Muscle of leg (tissue), 16 donors: ENCODE measurements at places on chromosomes 4 and X.
A peak's percentile ranks its signal among the peaks of the same experiment; 100 is the strongest.

- no peaks in the 10 kb centered on the region for H3K36me3 ChIP-seq
- no peak overlapping the region for H3K27ac ChIP-seq
- peaks cover 2% of the 10 kb centered on the region for H3K27me3 ChIP-seq
- DNase-seq = peak; percentile 30
- no peak overlapping the region for H3K4me3 ChIP-seq
Observed at GRCh38 chr4:122481766-122482405, 25.4 kb upstream of the IL2 start.

DNA sequence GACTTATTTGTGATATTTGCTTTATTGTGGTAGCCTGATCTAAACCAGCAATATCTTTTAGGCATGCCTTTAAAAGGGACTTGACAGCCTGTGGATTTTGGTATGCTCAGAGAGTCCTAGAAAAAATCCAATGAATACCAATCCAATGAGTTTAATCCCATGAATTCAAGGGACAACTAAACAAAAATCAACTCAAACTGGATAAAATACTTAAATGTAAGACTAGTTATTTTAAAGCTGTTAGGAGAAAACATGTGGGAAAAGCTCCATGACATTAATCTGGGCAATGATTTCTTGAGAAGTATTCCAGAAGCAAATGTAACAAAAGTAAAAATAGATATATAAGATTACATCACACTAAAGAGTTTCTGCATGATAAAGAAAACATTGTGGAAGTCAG lies 711.5 kb upstream of the PITX2 start:
- no peaks in the 10 kb centered on the region for H3K27me3 ChIP-seq
- no peaks in the 10 kb centered on the region for H3K36me3 ChIP-seq
- H3K27ac ChIP-seq = no peak overlapping the region
- DNase-seq = no peak

GRCh38 chrX:29691044-29691443 lies 524.3 kb upstream of the MAGEB2 start:
- H3K27ac ChIP-seq = no peak overlapping the region
- H3K4me1 ChIP-seq = no peaks in the 10 kb centered on the region

- no peaks in the 10 kb centered on the region for H3K4me1 ChIP-seq
- no peak for DNase-seq
- no peaks in the 10 kb centered on the region for H3K27me3 ChIP-seq
- H3K36me3 ChIP-seq = peaks cover 54% of the 10 kb centered on the region
- no peak overlapping the region for H3K27ac ChIP-seq
- no peak overlapping the region for H3K4me3 ChIP-seq
Observed at GRCh38 chr4:13597604-13598003, 29.9 kb downstream of the BOD1L1 start.

- no peak overlapping the region for H3K4me3 ChIP-seq
- no peaks in the 10 kb centered on the region for H3K4me1 ChIP-seq
- no peaks in the 10 kb centered on the region for H3K36me3 ChIP-seq
- no peak for DNase-seq
- no peak overlapping the region for H3K27ac ChIP-seq
Observed at GRCh38 chr4:129254526-129254925, 158.6 kb downstream of the C4orf33 start.

GRCh38 chrX:129743821-129744220 lies 5.0 kb downstream of the XPNPEP2 start:
- peaks cover 35% of the 10 kb centered on the region for H3K27me3 ChIP-seq
- no peak overlapping the region for H3K27ac ChIP-seq
- no peak for DNase-seq
- no peak overlapping the region for H3K4me3 ChIP-seq

- no peak overlapping the region for H3K4me3 ChIP-seq
- no peak for DNase-seq
- no peaks in the 10 kb centered on the region for H3K4me1 ChIP-seq
- H3K27me3 ChIP-seq = no peaks in the 10 kb centered on the region
Observed at GRCh38 chr4:163920426-163920825, 425.9 kb downstream of the TMA16 start.

DNA sequence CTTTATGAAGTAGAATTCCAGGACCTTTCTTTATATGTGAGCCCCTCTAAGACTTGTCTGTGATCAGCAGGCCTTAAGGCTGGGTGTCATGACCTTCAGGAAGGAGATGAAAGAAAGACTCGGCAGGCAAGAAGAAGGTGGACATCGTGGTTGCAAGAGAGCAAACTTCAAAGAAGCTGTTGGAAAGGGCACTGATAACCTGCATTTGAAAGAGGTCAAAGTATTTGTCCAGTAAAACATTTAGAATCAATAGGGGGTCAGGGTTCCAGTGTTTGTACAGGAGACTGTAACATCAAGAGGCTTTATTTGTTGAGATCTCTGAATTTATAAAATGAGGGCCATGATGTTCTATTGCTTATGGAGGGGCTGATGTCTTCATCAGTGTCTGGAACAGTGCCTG lies 44.2 kb downstream of the COMMD8 start:
- DNase-seq = no peak
- H3K27ac ChIP-seq = no peak overlapping the region
- no peaks in the 10 kb centered on the region for H3K36me3 ChIP-seq
- H3K4me3 ChIP-seq = no peak overlapping the region

DNA sequence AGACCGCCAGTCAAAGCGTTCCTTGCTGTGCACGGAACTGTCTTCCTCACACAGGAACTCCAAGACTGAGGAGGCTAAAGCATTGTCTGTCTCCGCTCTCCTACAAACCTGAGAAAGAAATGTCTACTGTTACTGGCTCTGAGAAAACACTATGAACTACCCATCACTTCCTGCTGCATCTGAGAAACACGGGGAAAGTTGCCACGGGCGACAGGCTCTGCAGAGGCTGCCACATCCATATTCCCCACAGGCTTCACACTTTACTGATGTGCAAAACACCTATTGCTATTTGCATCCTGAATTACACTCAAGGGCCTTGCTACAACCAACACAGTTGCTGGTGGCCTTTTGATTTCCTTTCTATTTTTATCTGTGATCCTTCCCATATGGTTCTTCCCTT lies 59.0 kb downstream of the AFAP1 start:
- DNase-seq = no peak
- H3K27me3 ChIP-seq = no peaks in the 10 kb centered on the region
- H3K27ac ChIP-seq = peak overlapping the region; percentile 6
- H3K4me1 ChIP-seq = peaks cover 54% of the 10 kb centered on the region

GRCh38 chr4:33924811-33925210 lies 2319.5 kb downstream of the ARAP2 start:
- no peaks in the 10 kb centered on the region for H3K27me3 ChIP-seq
- H3K4me3 ChIP-seq = no peak overlapping the region
- H3K27ac ChIP-seq = no peak overlapping the region
- H3K36me3 ChIP-seq = no peaks in the 10 kb centered on the region
- H3K4me1 ChIP-seq = no peaks in the 10 kb centered on the region
- DNase-seq = no peak

DNA sequence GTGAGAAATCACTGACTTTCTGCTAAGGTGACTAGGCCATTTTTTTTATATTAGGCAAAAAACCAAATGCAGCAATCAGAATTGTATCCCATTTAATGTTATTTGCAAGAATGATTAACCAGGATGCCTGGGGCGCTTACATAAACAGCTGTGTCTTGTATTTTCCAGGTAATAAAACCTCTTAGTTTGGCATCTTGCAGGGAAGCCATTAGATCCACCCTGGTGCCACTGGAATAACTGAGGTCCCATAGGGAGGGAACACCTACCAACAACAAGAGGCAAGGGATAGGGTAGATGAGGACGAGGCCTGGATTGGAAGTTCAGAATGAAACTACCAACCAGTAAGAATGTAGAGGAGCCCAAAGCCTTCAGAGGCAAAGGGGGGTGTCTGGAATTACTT lies 288.3 kb downstream of the ARHGAP24 start:
- H3K36me3 ChIP-seq = peaks cover 2% of the 10 kb centered on the region
- no peaks in the 10 kb centered on the region for H3K27me3 ChIP-seq
- peak overlapping the region; percentile 84 for H3K27ac ChIP-seq
- H3K4me3 ChIP-seq = no peak overlapping the region
- DNase-seq = no peak

- DNase-seq = no peak
- H3K4me1 ChIP-seq = no peaks in the 10 kb centered on the region
- no peak overlapping the region for H3K4me3 ChIP-seq
- no peaks in the 10 kb centered on the region for H3K36me3 ChIP-seq
- no peaks in the 10 kb centered on the region for H3K27me3 ChIP-seq
Observed at GRCh38 chr4:11072463-11072862, 356.2 kb downstream of the HS3ST1 start.

DNA sequence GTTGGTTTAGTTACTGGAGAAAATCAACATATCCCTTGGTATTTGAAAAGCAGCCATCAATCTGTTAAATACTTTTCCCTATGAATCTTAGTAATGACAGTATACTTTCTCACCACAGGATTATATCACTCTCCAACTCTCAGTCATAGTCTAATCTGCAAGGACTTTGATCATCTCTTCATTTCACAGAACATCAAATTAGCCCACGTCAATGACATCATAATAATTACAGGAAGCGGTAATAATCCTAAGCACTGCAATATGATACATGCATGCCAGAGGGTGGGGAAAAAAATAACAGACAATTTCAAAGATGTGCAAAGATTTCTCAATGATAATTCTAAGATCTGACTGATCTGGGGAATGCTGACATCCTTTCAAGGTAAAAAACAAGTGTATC lies 404.1 kb downstream of the GPM6A start:
- no peaks in the 10 kb centered on the region for H3K36me3 ChIP-seq
- peak; percentile 8 for DNase-seq
- H3K4me3 ChIP-seq = no peak overlapping the region
- H3K4me1 ChIP-seq = no peaks in the 10 kb centered on the region
- H3K27ac ChIP-seq = no peak overlapping the region
- no peaks in the 10 kb centered on the region for H3K27me3 ChIP-seq

- H3K27ac ChIP-seq = peak overlapping the region; percentile 45
- peaks cover 20% of the 10 kb centered on the region for H3K27me3 ChIP-seq
- H3K4me3 ChIP-seq = no peak overlapping the region
- peaks cover 2% of the 10 kb centered on the region for H3K4me1 ChIP-seq
- H3K36me3 ChIP-seq = peaks cover 4% of the 10 kb centered on the region
- DNase-seq = peak; percentile 13
Observed at GRCh38 chrX:41664375-41664901, 24.3 kb upstream of the GPR34 start.

- peak; percentile 40 for DNase-seq
- no peaks in the 10 kb centered on the region for H3K4me1 ChIP-seq
- H3K27ac ChIP-seq = no peak overlapping the region
- H3K27me3 ChIP-seq = no peaks in the 10 kb centered on the region
Observed at GRCh38 chr4:109465069-109465468, 31.5 kb downstream of the SEC24B start.

- H3K27me3 ChIP-seq = peaks cover 12% of the 10 kb centered on the region
- H3K36me3 ChIP-seq = no peaks in the 10 kb centered on the region
- H3K4me1 ChIP-seq = no peaks in the 10 kb centered on the region
- H3K4me3 ChIP-seq = no peak overlapping the region
- no peak for DNase-seq
Observed at GRCh38 chrX:102739657-102740056, 19.1 kb downstream of the GPRASP3 start.

DNA sequence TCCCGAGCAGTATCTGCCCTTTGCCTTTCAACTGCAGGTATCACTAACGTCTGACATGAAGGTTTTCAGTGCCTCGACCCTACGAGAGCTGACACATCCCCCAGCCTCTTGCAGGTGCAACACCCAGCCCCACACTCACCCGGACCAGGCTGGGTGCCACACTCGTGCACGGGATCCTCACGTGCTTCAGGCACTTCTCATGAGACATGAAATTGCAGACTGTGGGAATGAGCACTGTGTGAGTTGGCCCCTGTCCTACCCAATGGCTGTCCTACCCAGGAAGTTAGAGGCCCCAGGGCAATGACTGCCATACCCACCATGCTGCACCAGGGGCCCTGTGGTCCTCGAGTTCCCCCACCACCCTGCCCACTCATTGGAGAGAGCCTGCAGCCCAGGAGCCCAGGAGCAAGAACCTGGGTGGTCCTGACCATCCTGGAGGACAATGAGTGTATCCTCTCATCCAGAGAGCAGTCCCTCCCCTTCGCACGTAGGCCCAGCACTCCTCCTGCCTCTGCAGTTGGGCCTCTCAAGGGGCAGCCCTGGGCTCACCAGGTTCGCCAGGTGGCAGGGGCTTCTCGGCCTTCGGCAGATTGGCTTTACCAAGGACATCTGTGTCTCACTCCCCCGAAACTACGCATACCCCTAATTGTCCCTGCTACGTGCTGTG lies 2.4 kb downstream of the DGKQ start:
- no peak overlapping the region for H3K4me3 ChIP-seq
- H3K27ac ChIP-seq = no peak overlapping the region
- H3K36me3 ChIP-seq = peaks cover 1% of the 10 kb centered on the region
- no peak for DNase-seq
- peaks cover 18% of the 10 kb centered on the region for H3K4me1 ChIP-seq

DNA sequence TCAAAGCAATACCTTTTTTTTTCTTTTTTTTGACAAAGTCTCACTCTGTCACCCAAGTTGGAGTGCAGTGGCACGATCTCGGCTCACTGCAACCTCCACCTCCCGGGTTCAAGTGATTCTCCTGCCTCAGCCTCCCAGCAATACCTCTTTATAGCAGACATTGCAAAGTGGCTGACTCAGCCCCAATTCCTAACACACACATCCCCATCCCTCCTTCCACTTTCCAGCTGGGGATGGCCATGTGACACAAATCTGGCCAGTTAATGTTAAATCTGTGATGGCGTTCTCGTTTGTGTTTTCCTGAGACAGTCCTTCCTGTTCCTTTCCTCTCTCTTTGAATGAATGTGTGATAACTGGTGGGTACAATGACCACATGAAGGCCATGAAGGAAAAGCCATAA lies 276.2 kb upstream of the KLF3 start:
- no peaks in the 10 kb centered on the region for H3K27me3 ChIP-seq
- peaks cover 4% of the 10 kb centered on the region for H3K4me1 ChIP-seq
- H3K4me3 ChIP-seq = no peak overlapping the region
- no peak overlapping the region for H3K27ac ChIP-seq

DNA sequence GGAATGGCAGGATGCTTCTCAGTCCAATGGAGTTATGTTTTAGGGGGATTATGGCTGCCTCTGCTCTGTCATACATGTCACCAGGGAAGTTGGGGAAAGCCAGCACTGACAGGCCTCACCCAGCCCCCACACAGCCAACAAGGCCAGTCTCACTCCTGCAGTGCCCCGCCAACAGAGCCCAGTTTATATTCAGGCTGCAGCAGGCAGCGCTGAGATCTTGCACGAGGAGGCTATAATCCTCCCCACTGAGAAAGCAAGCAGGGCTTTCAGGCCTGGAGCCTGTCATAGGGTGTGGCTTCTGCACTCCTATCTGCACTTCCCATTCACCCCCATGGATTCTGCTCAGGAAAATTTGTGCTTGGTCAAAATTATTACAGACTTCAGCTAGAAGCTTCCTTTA lies 25.1 kb downstream of the ADAD1 start:
- H3K27ac ChIP-seq = no peak overlapping the region
- no peaks in the 10 kb centered on the region for H3K36me3 ChIP-seq
- no peaks in the 10 kb centered on the region for H3K4me1 ChIP-seq
- DNase-seq = no peak
- H3K27me3 ChIP-seq = no peaks in the 10 kb centered on the region
- H3K4me3 ChIP-seq = no peak overlapping the region

DNA sequence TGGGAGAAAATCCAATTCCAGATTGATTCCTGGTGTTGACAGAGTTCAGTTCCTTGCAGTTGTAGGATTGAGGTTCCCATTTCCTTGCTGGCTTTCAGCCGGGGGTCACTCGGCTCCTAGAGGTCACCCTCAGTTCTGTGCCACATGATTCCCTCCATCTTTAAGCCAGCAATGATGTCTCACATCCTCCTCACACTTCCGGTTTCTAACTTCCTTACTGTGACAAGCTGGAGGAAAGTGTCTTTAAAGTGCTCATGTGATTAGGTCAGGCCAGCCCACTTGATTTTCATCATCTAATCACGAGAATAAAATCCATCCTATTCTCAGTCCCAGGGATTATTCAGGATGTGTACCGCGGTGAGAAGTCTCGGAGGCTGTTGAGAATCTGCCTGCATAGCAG lies 19.4 kb upstream of the SMIM31 start:
- no peaks in the 10 kb centered on the region for H3K36me3 ChIP-seq
- H3K4me3 ChIP-seq = no peak overlapping the region
- no peak overlapping the region for H3K27ac ChIP-seq
